ENCODE measurements at places on chromosomes 12 and 14. TPM values are rescaled to one million over a fixed set of nuclear protein-coding genes. Genes with fewer than 3 reads are reported as not detected.
A peak's percentile ranks its signal among the peaks of the same experiment; 100 is the strongest.

Gene AQP6
- total RNA-seq = not detected

GRCh38 chr14:36346052-36346451, 25.6 kb upstream of the MBIP start:
- no peaks in the 10 kb centered on the region for H3K36me3 ChIP-seq
- no peak overlapping the region for H3K4me3 ChIP-seq
- no peaks in the 10 kb centered on the region for H3K27me3 ChIP-seq
- no peaks in the 10 kb centered on the region for H3K4me1 ChIP-seq
- H3K27ac ChIP-seq = no peak overlapping the region

DNA sequence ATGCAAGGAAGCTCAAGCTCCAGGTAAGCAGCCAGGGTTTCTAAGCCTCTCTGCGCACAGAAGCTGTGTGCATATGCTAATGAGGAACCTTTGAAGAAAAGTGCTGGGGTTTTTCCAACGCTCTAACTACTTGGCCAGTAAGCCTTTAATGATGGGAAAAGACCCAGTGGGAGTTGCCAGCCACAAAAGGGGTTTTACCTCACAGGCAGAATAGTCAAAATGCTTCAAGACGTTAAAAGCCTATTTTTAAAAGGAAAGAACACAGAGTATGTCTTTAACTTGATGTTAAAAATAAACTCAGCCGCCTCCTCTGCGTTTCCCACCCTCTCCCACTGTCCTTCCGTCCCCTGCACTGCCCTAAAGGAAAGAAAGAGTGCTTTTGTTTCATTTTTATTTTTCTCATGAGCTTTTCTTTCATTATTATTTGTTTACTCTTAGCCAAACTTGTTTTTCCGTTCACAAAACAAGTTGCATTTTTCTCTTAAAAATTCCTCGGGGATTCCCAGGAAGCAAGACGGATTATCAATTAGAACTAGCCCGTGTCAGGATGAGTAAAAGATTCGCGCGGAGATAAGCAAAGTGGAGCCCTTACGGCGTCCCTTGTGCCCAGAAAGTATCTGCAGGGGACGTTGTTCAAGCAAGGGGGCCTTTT, 209.8 kb upstream of the NUDT4 start:
- no peak for DNase-seq
- H3K36me3 ChIP-seq = no peaks in the 10 kb centered on the region
- no peaks in the 10 kb centered on the region for H3K27me3 ChIP-seq
- no peaks in the 10 kb centered on the region for H3K4me1 ChIP-seq
- no peak overlapping the region for H3K4me3 ChIP-seq

DNA sequence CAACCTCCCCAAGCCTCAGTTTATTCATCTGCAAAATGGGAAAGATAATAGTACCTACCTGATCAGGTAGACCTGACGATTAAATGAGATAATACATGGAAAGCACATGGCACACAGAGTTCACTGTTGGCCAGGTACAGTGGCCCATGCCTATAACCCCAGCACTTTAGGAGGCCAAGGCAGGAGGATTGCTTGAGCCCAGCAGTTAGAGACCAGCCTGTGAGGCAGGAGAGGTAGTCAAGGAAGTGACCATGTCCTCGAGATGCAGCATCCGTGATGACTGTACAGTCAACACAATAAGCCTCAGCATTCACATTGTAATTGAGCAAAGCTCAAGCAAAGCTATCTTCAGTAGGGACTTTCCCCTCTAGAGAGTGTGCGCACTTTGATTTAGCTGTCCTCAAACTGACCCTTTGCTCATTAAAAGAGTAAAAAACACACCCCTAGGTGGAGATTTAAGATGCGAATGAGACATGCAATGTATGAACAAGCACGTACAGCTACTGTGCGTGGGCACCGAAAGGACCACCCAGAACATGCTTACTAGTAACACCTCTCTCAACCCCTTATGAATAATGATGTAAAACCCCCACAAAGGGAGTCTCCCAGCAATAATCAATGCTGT, 9.9 kb downstream of the ISCU start:
- peaks cover 53% of the 10 kb centered on the region for H3K4me1 ChIP-seq
- peaks cover 14% of the 10 kb centered on the region for H3K36me3 ChIP-seq
- no peak overlapping the region for H3K4me3 ChIP-seq

GRCh38 chr12:49109641-49110463, 795 bp downstream of the LMBR1L start:
- peak overlapping the region; percentile 87 for H3K27ac ChIP-seq
- peaks cover 21% of the 10 kb centered on the region for H3K4me1 ChIP-seq
- H3K27me3 ChIP-seq = no peaks in the 10 kb centered on the region
- H3K4me3 ChIP-seq = peak overlapping the region; percentile 93

DNA sequence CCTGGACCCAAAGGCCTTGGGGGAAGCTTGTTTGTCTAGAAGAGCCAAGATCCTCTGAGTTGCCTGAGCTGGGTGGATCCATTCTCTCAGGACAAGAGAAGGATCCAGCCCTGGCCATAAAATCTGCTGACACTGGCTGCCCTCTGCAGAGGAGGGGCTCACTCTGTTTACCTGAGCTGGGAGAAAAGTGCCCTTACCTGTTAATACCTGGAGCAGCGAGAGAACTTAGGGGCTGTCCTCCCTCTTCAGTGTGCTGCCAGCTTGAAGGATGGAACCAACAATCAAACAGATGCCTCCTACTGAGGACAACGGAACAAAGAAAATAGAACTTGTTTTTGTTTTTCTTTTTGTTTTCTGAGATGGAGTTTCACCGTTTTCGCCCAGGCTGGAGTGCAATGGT, 7.3 kb upstream of the KRT7 start:
- no peak overlapping the region for H3K27ac ChIP-seq
- H3K27me3 ChIP-seq = peaks cover 13% of the 10 kb centered on the region
- H3K36me3 ChIP-seq = no peaks in the 10 kb centered on the region
- H3K4me3 ChIP-seq = no peak overlapping the region
- no peaks in the 10 kb centered on the region for H3K4me1 ChIP-seq
- no peak for DNase-seq

GRCh38 chr12:43285159-43285598, 266.8 kb downstream of the ADAMTS20 start:
- H3K36me3 ChIP-seq = no peaks in the 10 kb centered on the region
- no peaks in the 10 kb centered on the region for H3K27me3 ChIP-seq
- no peak overlapping the region for H3K4me3 ChIP-seq
- no peak overlapping the region for H3K27ac ChIP-seq

DNA sequence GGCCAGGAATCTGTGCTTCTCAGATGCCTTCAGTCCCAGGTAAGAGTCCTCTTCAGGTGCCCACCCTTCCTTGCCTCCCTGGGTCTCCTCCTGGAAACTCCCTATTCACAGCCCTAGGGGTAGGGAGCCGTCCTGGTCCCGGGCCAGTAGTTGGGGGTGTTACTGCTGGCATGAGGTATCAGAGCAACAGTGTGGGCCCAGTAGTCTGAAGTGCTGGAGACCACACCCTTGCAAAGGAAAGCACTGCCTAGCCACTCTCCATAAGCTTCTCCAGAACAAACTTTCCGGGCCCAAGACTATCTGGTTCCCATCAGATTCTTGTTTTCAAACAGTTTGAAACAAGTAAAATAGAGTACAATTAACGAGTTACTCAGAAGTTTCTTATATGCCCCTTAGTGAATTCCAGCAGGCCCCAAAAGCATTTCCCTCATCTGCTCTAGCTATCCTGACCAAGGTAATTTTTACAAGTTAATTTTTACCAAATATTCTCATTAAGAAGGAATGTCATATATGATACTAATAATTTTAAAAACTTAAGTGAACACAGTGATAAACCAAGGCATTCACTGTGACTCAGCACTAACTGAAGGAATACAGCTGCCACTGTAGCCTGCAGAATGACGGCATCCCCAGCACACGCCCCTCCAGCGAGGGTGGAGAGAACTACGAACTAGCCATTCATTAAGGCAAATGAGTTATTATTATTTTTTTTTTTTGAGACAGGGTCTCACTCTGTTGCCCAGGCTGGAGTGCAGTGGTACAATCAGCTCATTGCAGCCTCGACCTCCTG, 49.4 kb downstream of the MOK start:
- no peak overlapping the region for H3K4me3 ChIP-seq
- peak overlapping the region; percentile 43 for H3K27ac ChIP-seq
- no peaks in the 10 kb centered on the region for H3K27me3 ChIP-seq
- H3K4me1 ChIP-seq = no peaks in the 10 kb centered on the region
- no peak for DNase-seq
